Stimulated activated CD8-positive, alpha-beta memory T cell treated with anti-CD3 and anti-CD28 coated beads, Interleukin-12 subunit alpha, Interleukin-12 subunit beta, amount 100 ng/mL, for 4 hours (primary cell): ENCODE measurements at places on chromosomes 6 and 20.

GRCh38 chr6:145673504-145673903, 61.8 kb downstream of the EPM2A start:
- DNase-seq = no peak

- no peak for DNase-seq
Measured at GRCh38 chr6:160996131-160996601, 4.6 kb downstream of the MAP3K4 start.

DNA sequence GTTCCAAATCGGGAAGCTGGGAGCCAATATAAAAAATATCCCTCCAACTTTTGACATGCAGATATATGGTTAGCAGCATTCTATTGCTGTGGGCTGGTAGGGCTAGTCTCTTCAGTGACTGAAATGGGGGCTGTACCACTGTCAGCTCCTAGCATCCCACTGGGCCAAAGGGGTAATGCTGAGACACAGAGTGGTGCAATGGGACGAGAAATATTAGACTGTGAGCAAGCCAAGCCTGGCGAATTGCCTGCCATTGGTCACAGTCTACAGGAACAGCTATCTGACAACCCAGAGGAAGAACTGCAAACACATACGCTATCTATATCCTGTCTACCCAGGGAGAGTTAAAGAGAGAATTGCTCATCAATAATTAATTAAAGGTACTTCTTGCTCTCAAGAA, 3.5 kb downstream of the SLC35F1 start:
- DNase-seq = no peak

DNA sequence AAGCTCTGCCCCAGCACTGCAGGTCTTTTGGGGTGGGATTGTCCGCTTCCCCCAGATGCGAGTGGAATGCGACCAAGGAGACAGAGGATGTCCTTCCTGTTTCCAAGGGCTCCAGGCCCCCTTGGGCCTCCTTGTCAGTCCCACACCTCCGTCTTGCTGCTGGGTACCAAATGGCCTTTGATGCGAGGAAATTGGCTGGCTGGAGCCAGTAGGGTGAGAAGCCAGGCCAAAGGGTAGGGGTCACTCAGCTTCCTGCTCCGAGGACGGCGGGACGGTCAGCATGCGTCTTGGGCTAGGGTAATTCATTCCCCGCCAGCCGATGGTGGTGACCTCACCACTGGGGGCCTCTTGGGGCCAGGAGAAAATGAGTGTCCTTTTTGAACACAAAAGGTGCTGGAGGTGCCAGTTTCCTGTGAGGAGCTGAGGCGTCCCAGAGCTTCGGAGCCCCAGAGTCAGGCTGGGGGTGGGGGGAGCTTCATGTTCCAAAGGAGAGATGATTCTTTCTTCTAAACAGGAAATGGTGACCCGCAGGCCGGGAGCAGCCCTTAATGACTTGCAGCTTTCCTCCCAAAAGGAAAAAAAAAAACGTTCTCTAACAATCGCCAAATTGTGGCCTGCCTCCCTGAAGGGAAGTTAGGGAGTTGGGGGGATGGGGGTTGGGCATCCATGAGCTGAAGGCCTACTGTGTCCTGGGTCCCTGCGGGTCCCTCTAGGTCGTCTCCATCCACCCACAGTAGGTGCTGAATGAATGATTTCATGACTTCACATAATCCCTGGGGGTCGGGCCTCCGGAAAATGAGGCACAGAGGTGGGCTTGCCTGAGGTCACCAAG, 6.7 kb downstream of the SNAI1 start:
- no peak for DNase-seq

- no peak for DNase-seq
Measured at GRCh38 chr6:16592223-16592911, 168.9 kb downstream of the ATXN1 start.

- DNase-seq = no peak
Measured at GRCh38 chr6:127497410-127497809, 21.7 kb downstream of the MTCL3 start.

DNA sequence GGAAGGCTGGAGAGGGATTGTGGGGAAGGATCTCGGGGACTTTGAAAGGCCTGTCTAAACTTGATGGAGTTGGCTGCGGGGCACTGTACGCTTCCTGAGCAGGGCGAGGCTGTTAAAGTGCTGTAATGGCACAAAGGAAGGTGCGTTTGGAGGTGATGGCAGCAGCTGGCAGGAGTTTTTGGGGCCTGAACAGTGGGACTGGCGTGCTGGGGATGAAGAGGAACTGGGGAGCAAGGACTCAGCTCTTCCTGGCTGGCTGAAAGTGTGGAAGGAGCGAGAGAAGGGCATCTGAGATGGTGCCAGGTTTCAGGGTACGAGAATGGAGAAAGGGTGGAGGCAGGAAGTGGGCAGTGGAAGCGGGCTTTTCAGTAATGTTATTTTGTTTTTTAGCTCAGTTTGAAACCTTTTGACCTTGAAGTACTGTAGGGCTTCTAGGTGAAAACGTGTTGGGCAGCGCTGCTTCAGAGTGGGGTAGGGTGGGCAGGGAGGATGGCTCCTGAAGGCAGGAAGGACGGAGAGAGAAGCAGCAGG, 8.0 kb downstream of the TMEM181 start:
- DNase-seq = no peak

- DNase-seq = no peak
Measured at GRCh38 chr6:119137194-119138072, 59.0 kb upstream of the FAM184A start.

- no peak for DNase-seq
Measured at GRCh38 chr6:66245231-66245630, 538.2 kb upstream of the EYS start.

DNA sequence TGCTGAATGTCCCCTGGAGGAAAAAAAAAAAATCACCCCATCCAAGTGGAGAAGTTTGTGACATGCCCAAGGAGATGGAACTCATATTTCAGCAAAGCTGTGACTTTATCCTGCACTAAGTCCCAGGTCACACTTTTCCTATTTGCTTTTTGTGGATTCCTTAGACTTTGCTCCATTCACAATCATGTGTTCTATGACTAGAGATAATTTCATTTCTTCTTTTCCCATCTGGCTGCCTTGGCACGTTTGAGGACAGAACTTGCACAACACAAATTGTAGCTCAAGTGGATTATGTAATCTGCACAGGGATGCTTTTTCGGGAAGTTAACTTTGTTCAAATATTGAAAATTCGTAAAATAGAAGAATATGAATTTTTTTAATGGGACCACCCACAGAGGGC, 100.7 kb upstream of the PTPN1 start:
- no peak for DNase-seq

DNA sequence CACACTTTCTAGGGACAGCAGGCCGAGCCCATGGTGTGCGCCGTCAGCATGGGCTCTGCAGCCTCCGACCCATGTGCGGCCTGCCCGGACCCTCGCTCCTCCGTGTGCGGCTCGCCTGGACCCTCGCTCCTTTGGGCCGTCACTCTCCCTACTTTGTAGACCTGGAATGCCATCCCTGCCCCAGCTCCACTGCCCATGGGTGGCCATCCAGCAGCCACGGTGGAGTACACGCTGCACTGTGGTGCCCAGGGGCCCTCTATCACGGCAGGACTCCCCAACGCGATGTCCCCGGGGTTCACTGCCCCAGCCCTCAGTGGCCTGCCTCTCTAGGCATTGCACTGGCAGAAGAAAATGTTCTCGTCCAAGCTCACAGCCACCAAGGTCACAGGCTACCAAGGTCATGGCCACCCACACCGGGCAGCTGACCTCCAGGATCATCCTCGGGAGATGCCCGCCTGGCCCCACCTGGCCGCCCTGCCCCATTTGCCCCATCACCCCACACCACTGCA, 24.1 kb upstream of the MRGBP start:
- DNase-seq = no peak

DNA sequence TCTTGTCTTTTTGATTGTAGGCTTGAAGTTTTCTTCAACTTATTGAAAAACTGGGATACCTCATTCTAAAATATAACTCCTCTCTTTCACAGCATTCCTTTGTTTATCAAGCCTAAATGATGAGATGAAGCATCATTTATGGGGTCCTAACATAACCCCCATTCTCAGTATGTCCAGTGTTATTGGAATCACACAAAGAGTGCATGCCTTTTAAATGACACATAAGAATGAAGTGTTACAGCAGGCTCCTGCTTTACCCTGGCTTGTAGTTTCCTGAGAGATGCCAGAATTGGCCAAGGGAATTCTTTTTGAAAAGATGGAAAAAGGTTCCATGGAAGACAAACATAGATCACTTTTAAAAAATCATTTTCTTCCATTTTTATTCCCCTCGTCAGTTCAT, 502.4 kb downstream of the BCKDHB start:
- no peak for DNase-seq
